ENCODE measurements at places on chromosomes 3 and 15.

GRCh38 chr3:175983379-175983778 lies 1124.2 kb downstream of the NAALADL2 start:
- DNase-seq, result no peak

DNA sequence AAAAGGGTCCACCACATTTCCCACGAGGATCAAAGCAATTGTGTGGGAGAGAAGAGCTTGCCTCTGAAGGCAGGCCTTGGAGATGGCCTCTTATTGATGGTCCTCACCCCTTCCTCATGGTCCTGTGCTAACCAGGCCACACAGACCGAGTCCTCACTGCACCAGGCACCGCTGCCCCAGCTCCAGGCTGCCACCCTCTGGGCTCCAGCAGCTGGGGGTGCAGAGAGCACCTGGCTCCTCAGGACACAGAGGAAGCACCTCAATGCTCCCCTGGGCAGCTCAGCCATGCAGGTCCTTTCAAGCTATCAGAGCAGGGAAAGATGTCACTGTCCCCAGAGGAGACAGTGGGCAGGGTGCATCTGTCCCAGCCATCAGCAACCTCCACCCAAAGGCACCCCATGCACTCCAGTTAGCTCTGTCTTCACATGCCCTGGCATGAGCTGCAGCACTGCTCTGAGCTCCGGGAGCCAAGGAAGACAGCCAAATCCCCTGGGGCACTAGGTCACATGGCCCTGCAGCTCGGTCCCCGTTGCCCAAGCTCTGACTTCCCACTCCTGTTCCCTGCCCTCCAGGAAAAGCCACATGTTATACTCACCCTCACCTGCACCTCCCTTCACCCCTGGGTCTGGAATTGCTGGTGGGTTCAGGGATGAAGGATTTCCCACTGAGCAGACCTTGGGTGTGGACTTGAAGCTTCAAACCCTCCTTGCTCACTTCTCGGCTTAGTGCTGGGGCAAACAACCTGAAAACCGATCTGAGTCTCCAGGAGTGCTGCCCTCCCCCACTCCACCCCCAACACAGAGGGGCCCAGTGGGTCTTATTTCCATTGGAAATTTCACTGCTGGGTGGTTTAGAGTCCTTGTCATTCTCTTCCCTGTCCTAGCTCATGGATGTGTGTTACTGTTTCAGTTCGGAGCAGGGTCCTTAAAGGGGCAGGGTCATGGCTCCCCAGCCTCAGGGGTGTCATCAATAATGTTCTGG lies 32.6 kb downstream of the ALS2CL start:
- DNase-seq, result no peak

GRCh38 chr15:62612771-62613170 lies 429.8 kb upstream of the TPM1 start:
- no peak for DNase-seq

GRCh38 chr15:79132770-79133169 lies 42.2 kb upstream of the RASGRF1 start:
- no peak for DNase-seq

DNA sequence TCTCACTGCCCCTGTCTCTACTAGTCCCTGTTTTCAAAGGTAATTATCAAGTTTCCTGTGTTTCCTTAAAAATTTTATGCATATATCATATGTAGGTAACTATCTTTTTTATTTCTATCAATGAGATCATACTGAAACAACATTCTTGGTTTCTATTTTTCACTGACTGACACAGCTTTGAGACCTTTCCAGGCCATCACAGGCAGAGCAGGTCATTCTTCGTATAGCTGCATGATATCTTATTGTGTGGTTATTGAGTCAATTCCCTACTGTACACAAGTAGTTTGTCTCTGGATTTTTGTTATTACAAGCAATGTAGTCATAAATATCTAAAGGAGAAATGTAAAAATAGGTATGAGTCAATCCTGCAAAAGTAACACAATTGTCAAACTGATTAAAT lies 169.6 kb downstream of the CFAP20DC start:
- DNase-seq, result no peak

DNA sequence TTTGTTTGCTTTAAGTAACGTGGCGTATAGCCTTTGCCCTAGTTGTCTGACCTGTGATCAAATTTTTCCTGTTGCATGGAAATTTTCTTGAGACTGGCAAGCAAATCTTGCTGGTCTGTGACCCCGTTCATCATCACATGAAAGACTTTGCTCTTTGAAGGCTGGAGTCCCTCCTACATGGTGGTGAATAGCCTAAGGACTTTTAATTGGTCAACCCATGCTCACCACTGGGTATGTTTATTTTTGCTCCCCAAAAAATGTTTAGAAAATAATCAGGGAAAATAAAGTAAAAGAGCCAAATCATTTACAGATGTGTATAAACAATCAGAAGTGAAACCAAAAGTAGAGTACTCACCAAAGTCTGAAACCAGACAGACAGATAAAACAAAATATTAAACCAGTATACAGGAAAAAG lies 1075.3 kb upstream of the ALCAM start:
- DNase-seq, result no peak

DNA sequence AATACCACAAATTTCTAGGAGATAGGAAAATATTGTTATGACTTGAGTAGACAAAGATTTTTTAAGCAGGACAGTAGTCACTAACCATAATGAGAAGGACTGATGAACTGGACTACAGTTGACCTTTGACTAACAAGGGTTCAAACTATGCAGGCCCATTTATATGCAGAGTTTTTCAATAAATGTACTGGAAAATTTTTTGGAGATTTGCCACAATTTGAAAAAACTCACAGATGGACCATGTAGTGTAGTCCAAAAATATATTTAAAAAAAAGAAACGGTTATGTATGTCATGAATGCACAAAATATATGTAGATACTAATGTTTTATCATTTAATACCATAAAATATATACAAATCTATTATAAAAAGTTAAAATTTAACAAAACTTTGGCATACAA lies 151.8 kb downstream of the LRRN1 start:
- DNase-seq, result no peak

- DNase-seq, result no peak
Measured at GRCh38 chr3:195095704-195096036, 175.3 kb downstream of the XXYLT1 start.

DNA sequence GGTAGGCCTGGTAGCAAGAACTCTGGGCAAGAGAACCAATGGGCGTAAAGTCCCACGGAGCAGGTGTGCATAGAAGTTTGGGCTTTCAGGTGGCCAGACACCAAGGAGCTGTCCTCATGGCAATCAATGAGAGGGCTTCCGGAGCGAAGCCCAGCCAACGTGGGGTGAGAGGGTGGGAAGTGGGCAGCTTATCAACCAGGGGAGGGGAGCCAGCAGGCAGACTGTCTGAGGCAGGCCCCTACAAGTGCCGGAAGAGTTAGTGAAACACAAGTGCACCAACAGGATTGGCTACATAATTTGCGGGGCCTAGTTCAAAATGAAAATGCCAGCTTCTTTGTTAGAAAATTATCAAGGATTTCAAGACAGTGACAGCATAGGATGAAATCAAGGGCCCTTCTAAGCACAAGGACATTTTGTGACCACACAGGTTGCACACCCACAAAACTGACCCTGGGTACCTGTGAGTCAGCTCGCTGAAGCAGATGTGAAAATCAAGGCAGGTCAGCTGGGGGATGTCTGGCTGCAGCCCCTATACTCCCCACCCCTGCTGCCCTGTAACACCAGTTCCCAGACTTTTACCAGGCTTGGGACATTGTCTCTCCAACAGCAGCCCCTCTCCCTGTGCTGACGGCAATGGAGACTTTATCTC lies 102.1 kb upstream of the ETV5 start:
- DNase-seq, result no peak

DNA sequence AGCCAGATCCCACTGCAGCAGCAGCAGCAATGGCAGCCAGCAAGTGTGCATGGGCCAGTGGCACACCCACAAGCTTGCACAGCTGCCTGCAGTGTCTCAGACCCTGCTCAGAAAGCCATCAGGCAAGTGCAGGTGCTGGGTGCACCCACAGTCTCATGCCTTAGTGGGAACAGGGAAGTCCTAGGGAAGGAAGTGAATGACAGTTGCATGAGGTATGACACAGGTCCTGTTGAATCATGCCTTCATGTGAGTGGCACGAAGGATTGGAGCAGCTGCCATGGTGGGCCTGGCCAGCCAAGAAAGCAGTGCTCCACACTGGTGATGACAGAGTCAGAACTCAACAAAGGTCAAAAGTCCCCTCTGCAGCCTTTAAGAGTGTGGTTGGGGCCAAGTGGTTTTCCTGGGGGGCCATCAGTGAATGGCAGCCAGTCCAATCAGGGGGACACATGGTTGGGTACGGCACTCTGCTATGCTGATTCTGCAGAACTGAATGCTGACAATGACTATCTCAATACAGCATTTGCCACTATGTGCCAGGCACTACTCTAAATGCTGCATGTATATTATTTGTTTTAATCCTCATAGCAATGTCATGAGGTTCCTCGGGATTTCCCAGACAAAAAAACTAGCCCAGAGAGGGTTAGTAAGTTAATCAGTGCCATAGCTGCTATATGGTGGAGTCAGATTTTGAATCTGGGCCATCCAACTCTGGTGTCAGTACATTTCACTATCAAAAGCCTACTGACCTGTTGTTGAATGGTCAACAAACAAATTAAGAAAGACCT lies 94.3 kb downstream of the AQP9 start:
- no peak for DNase-seq

DNA sequence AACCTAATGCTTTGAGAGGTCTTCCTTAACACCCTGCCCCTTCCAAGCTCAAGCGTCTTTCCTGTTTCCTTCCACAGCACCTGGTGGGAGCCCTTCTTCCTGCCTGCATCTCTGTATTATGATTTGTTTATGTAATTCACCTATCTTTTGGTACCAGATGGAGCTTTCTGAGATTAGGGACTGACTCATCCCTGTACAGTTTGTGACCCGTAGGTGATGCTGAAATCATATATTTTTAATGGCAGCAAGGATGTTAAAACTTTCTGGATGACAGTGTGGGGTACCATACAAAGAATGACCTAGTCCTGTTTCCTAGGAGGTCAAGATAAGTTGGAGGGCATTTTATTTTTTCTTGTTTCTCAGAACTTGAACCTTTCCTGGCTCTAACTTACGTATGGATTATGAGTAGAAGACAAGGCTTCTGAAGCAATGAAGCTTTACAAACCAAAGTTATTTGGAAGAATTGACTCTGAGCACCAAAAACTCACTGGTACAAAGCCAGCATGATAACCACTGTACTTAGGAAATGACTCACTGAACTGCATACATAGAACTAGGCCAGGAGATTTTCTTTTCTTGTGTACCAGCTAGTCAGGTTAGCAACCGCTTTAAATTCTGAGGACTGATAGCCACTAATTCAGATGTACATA lies 46.6 kb downstream of the HHLA2 start:
- no peak for DNase-seq

GRCh38 chr3:182385356-182385755 lies 407.9 kb upstream of the ATP11B start:
- no peak for DNase-seq

Measured in esophagus squamous epithelium (tissue), 5 donors.